ENCODE measurements at places on chromosomes 13 and 19. TPM values are rescaled to one million over a fixed set of nuclear protein-coding genes. Genes with fewer than 3 reads are reported as not detected.

Gene DHDH
- 0.39 TPM for polyA plus RNA-seq

Gene SULT2A1
- polyA plus RNA-seq = not detected

Gene ACER1
- not detected for polyA plus RNA-seq

Gene EXOSC5
- 75.1 TPM for polyA plus RNA-seq

Gene EXOC3L2
- polyA plus RNA-seq = not detected

Gene RFPL4AL1
- polyA plus RNA-seq = not detected

Gene NLRP7
- polyA plus RNA-seq = 1.4 TPM

Gene PBX4
- 4.1 TPM for polyA plus RNA-seq

Gene CGB5
- polyA plus RNA-seq = not detected

Gene HSH2D
- 122 TPM for polyA plus RNA-seq

Gene F10
- not detected for polyA plus RNA-seq

Gene SLAIN1
- polyA plus RNA-seq = 7.7 TPM

Gene PRTN3
- polyA plus RNA-seq = not detected

Gene KL
- polyA plus RNA-seq = not detected

Gene ZSCAN4
- polyA plus RNA-seq = not detected

Gene CBLC
- not detected for polyA plus RNA-seq

Gene ZBTB32
- polyA plus RNA-seq = 31.6 TPM

Gene ZNF491
- 0.85 TPM for polyA plus RNA-seq

Gene KIR3DL1
- polyA plus RNA-seq = 1.1 TPM

Gene CEACAM3
- not detected for polyA plus RNA-seq

Gene FXYD1
- 7.1 TPM for polyA plus RNA-seq

Gene CEACAM4
- polyA plus RNA-seq = not detected

Gene PEPD
- 91.1 TPM for polyA plus RNA-seq

Gene PDX1
- not detected for polyA plus RNA-seq

Gene FSD1
- polyA plus RNA-seq = 0.58 TPM

Measured in IgD-negative memory B cell (primary cell).